OCI-LY7 (cell line): ENCODE measurements at places on chromosomes 3 and 15.

GRCh38 chr15:90694987-90695386, 22.2 kb upstream of the BLM start:
- no peak for DNase-seq

- no peak for DNase-seq
Measured at GRCh38 chr3:112776000-112776399, 70.7 kb downstream of the CD200R1L start.

- no peak for DNase-seq
Measured at GRCh38 chr3:62669161-62669560, 206.1 kb downstream of the CADPS start.

DNA sequence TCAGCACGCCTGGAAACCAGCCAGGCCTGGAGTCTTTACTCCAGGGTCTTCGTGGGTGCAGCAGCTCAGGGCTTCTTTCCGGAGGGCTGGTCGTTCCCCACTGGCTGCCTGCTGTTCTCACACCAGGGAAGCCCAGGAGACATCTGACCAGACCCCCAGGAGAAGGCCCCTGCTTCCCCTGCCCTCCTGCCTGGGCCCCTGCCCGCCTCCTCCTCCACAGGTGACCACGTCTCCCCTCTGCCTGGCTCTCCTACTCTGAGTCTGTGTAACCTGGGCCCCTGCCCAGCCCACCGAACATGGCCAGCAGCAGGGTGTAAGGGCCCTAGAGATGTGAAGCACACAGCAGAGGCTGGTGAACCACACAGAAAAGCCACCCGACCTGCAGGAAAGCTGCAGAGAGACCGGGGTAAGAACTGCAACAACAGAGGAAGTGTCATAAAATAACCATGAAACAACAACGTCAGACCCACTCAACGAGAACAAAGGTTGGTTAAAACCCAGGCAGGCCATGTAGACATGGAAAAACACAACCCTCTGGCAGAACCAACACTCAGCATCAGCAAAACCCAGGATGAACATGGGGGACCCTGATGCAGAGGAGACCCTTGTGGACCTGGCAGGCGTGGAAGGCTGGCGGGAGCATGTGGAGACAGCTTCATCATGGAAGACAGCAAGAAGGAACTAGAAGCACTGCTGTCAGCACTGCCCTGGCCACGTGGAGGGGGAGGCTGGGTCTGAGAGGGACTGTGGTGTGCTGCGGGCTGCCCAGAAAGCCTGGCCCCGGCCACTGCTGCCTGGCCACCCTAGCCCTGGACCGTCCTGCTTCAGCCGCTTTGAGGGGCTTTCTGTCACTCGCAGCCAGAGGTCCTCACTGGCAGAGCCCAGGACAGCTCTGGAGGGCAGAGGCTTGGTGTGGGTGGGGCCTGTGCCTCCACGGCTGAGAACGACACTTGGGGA, 20.4 kb downstream of the UROC1 start:
- peak; percentile 33 for DNase-seq
